ENCODE measurements at places on chromosomes 7 and 10. TPM values are rescaled to one million over a fixed set of nuclear protein-coding genes. Genes with fewer than 3 reads are reported as not detected.

The CHAT gene
- total RNA-seq: not detected

The UFSP1 gene
- 2.1 TPM for total RNA-seq

The NRP1 gene
- total RNA-seq: 2.6 TPM

The NDUFB8 gene
- 324 TPM for total RNA-seq

The PLXDC2 gene
- total RNA-seq: not detected

The FZD1 gene
- 0.08 TPM for total RNA-seq

The JAZF1 gene
- 7.2 TPM for total RNA-seq

The GATA3 gene
- total RNA-seq: 112 TPM

The CFAP70 gene
- total RNA-seq: 0.28 TPM

The NSUN6 gene
- 35.0 TPM for total RNA-seq

The ZMIZ1 gene
- total RNA-seq: 46.9 TPM

The FGFR2 gene
- 0.30 TPM for total RNA-seq

The ACTL6B gene
- total RNA-seq: not detected

The CDHR1 gene
- 0.38 TPM for total RNA-seq

The SIRT1 gene
- 25.8 TPM for total RNA-seq

The EPO gene
- total RNA-seq: not detected

The IQUB gene
- not detected for total RNA-seq

The CALHM3 gene
- 0.53 TPM for total RNA-seq

The SPDYE6 gene
- 0.13 TPM for total RNA-seq

The SLC13A1 gene
- not detected for total RNA-seq

The DPYSL4 gene
- 6.7 TPM for total RNA-seq

The PILRA gene
- total RNA-seq: 1.3 TPM

The TMEM72 gene
- total RNA-seq: not detected

The NUP205 gene
- total RNA-seq: 91.2 TPM

The ELAPOR2 gene
- total RNA-seq: 3.9 TPM

The INHBA gene
- total RNA-seq: not detected

The NACAD gene
- not detected for total RNA-seq

The FAM13C gene
- total RNA-seq: not detected

The GPR37 gene
- not detected for total RNA-seq

The CALHM2 gene
- total RNA-seq: 138 TPM

The ACSM6 gene
- total RNA-seq: not detected

The C10orf90 gene
- total RNA-seq: not detected

The GTF2IRD1 gene
- 4.0 TPM for total RNA-seq

The ZNF365 gene
- total RNA-seq: 0.35 TPM

The ABCB1 gene
- 8.1 TPM for total RNA-seq

The SEPHS1 gene
- total RNA-seq: 53.6 TPM

The LIPJ gene
- not detected for total RNA-seq

The SPDYE16 gene
- 0.25 TPM for total RNA-seq

The NUDT13 gene
- 1.6 TPM for total RNA-seq

The NAMPT gene
- 130 TPM for total RNA-seq

The ADARB2 gene
- total RNA-seq: 3.0 TPM

The WASHC2C gene
- 40.9 TPM for total RNA-seq

The PON1 gene
- not detected for total RNA-seq

The PRF1 gene
- 136 TPM for total RNA-seq

The RASSF4 gene
- total RNA-seq: 1.2 TPM

The GHRHR gene
- not detected for total RNA-seq

The PPP1R17 gene
- not detected for total RNA-seq
